Activated CD4-positive, alpha-beta T cell treated with anti-CD3 and anti-CD28 coated beads, Interleukin-2, amount 50 U/mL, for 24 hours (primary cell): ENCODE measurements at places on chromosomes 12 and 14.

GRCh38 chr12:122486805-122487426 lies 13.8 kb downstream of the ZCCHC8 start:
- no peak for DNase-seq

DNA sequence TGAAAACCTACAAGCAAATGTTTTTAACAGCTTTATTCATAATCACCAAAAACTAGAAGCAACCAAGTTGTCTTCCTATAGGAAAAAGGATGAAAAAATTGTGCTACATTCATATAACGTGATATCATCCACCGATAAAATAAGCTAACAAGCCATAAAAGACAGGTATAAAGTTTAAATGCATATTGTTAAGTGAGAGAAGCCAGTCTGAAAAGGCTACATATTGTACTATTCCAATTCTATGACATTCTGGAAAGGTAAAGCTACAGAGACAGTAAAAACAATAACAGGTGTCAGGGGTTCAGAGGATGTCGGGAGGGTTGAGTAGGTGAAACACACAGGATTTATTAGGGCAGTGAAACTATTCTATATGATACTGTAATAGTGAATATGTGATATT lies 22.7 kb downstream of the CDKL1 start:
- no peak for DNase-seq

- DNase-seq, result no peak
Measured at GRCh38 chr14:97626088-97626487, 828.9 kb downstream of the VRK1 start.

DNA sequence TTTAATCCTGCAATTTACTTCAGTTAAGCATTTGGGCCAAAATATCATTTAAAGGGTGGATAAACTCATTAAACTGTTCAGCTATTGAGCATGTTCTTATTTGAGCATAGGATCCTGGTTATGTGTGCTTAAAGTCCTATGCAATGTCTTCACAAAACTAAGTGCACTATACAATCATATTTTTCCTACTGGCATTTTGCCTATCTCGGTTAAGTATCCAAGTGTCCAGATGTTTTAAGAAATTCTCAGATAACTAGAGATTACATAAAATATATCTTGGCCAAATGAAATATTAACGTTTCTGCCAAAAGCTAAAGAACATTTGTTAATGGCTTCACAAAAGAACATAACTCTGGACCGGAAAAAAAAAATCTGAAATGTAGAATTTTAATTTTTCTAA lies 250.8 kb upstream of the LRFN5 start:
- DNase-seq, result no peak

DNA sequence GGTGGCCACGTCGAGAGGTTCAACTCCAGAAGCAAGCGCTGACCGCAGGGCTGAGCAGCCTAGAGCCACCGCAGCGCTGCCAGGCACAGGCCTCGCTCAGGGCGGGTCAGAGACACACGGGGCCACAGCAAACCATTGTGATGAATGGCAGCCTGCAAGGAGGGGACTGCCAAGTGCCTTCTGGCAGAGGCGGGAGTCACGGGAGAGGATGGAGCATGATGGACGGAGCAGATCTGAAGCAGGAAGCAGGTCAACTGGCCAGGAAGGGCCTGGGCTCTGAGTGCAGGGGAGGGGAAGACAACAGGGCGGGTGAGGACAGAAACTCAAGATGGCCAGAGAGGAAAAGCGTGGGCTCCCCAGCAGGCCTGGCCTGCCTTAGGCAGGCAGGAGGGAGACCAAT lies 49.8 kb downstream of the CDC42BPB start:
- no peak for DNase-seq
